Spinal cord (tissue), 10 donors: ENCODE measurements at places on chromosomes 13 and 19. TPM values are rescaled to one million over a fixed set of nuclear protein-coding genes. Genes with fewer than 3 reads are reported as not detected.

- no peak for DNase-seq
Observed at GRCh38 chr19:58067240-58067912, 8.3 kb downstream of the ZNF135 start.

The ZFP36 gene
- polyA plus RNA-seq, result 20.7 TPM

The RXFP2 gene
- polyA plus RNA-seq, result not detected

GRCh38 chr19:1225440-1226226 is 12.2 kb downstream of the CBARP start:
- no peak for DNase-seq

DNA sequence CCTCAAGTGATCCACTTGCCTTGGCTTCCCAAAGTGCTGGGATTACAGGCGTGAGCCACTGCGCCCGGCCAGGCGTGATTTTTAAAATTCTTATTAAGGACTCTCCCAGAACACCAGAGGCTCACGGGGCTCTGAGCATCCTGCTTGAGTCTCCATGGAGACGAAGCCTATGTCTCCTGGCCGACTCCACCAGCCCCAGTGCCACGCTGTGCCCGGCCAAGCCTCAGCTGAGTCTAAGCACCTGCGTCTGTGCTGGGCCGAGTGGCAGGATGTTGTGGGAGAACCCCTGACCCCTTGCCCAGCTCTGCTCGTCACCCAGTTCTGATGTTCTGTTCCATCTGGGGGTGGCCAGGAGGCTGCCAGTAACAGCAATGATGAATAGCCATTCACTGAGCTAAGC is 3.9 kb upstream of the CELF5 start:
- no peak for DNase-seq

DNA sequence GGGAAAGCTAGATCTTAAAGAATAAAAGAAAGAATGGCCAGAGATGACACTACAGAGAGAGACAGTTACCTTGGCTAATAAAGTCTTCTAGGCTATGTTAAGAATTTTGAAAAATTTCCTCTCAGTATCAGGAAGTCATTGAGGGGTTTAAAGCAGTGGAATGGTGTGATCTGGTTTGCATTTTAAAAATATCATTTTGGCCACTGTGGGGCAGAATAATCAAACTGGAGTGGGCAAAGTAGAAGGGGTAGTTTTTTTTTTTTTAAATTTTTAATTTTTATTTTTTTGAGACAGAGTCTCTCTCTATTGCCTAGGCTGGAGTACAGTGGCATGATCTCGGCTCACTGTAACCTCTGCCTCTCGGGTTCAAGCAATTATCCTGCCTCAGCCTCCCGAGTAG is 4.4 kb upstream of the CNMD start:
- DNase-seq, result no peak

DNA sequence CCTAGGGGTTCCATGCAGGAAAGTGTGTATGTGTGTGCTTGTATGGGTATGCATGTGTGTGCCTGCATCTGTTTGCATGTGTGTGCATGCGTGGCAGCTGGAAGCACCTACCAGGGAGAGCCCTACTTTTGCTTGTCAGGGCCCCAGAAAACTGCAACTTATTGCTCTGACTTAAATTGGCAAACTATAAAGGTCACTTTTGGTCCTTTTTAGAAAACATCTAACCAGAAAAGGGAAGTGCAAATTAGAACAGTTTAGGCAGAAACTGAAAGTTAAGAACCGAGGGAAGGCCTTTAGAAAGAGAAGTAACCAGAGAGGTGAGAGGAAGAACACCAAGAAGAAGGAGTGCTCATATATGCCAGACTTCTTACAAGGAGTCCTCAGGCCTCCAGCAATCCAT is 32.5 kb downstream of the DLEU7 start:
- DNase-seq, result no peak

The NCCRP1 gene
- polyA plus RNA-seq, result 0.21 TPM

DNA sequence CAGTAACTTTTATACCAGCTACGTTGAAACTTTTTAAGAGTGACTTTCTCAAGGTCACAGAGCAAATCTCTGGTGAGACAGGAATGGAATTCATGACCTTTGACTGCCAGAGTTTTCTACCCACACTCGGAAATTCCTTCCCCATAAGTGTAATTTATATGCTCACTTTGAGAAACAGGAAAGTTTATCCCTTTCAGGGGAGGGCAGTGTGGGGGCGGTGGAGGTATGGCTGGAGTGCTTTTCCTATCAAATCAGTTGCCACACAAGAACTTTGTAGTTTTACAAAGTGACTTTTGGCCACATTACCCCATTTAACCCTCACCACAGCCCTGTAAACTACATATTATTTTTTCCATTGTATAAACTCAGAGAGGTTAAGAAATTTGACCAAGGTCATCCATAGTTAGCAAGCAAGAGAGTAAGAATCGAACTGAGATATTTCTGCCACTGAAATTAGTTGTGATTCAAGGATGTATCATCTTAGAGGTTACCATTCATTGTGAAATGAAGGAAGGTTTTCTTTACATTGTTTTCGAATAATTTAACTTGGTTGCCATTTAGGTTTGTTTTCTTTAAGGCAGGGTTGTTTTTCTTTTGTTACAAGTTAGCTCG is 5.9 kb downstream of the KLF12 start:
- no peak for DNase-seq

DNA sequence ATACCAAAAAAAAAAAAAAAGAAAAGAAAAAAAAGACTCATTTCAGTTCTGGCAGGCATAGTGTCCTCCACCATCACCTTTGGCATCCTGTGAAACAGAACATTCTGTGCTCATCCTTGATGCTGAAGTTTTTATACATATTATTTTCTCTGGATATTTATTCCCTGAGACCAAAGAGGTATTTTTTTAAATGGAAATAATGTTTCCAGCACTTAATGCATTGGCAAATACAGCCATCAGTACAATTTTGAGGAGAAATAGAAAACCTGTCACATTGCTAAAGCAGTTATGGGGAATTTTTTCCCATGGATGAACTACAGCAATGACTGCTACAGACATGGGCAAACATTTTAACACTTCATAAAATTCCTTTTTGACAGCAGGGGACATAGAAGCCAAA is 312.4 kb downstream of the DNAJC15 start:
- no peak for DNase-seq

DNA sequence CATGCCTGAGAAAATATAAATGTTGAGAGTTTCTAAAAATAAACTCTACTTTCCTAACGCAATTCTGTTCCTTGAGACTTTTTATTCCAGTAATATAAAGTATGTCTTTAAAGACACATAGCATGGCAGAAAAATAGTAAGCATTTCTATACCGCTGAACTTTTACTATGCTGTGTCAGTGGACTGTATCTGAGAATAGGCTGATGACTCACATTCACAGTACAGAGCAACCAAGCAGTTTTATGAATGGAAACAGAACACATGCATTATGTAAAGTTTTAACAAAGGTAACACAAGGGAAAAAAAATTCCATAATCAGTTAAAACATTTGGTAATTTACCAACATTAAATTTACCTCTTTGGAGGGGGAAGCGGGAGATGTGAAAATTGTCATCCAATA is 38.4 kb downstream of the ZDHHC20 start:
- no peak for DNase-seq
